Stomach (tissue), 19 donors: ENCODE measurements at places on chromosomes 2 and 18. TPM values are rescaled to one million over a fixed set of nuclear protein-coding genes. Genes with fewer than 3 reads are reported as not detected.
A peak's percentile ranks its signal among the peaks of the same experiment; 100 is the strongest.

DNA sequence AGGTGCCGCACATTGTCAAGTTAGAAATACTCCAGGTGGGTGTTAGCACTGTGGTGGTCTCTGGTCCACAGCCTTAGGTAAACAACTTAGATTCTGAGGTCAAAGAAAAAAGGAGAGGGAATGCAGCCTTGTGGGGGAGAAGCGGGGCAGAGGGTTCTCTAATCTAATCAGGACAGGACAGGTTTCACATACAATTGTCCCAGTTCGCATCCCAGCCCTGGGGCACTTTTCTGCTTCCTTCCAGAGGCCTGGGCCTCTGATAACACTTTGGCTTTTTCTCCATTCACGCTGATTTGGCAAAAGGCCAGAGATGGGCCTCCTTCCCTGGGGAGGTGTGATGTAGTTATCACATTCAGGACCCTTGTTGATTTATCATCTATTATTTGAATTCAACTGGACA lies 32.5 kb downstream of the SLC1A4 start:
- peaks cover 13% of the 10 kb centered on the region for H3K36me3 ChIP-seq
- DNase-seq, result no peak
- no peaks in the 10 kb centered on the region for H3K4me1 ChIP-seq
- H3K27ac ChIP-seq, result no peak overlapping the region

- no peaks in the 10 kb centered on the region for H3K36me3 ChIP-seq
- H3K27me3 ChIP-seq, result no peaks in the 10 kb centered on the region
- H3K4me1 ChIP-seq, result no peaks in the 10 kb centered on the region
- no peak overlapping the region for H3K4me3 ChIP-seq
- peak overlapping the region; percentile 39 for H3K27ac ChIP-seq
- DNase-seq, result peak; percentile 77
These were observed 273.5 kb downstream of the CDH20 start for GRCh38 chr18:61606759-61607158.

DNA sequence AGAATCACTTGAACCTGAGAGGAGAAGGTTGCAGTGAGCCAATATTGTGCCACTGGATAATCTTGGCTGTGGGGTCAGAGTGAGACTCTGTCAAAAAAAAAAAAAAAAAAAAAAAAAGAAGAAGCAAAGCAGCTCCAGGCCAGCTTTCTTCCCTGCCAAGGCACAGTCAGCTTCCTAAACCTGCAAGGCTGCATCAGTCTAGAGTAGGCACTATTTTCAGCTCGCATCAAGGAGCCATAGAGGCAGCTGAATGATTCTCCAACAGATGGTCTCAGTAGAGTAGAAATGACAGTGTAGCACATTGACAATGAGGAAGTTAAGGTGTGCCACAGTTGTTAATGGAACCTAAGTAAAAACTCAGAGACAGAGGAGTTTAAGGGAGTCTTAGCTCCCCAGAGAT lies 35.6 kb downstream of the BMP10 start:
- H3K36me3 ChIP-seq, result no peaks in the 10 kb centered on the region
- peaks cover 39% of the 10 kb centered on the region for H3K4me1 ChIP-seq
- H3K27ac ChIP-seq, result no peak overlapping the region

DNA sequence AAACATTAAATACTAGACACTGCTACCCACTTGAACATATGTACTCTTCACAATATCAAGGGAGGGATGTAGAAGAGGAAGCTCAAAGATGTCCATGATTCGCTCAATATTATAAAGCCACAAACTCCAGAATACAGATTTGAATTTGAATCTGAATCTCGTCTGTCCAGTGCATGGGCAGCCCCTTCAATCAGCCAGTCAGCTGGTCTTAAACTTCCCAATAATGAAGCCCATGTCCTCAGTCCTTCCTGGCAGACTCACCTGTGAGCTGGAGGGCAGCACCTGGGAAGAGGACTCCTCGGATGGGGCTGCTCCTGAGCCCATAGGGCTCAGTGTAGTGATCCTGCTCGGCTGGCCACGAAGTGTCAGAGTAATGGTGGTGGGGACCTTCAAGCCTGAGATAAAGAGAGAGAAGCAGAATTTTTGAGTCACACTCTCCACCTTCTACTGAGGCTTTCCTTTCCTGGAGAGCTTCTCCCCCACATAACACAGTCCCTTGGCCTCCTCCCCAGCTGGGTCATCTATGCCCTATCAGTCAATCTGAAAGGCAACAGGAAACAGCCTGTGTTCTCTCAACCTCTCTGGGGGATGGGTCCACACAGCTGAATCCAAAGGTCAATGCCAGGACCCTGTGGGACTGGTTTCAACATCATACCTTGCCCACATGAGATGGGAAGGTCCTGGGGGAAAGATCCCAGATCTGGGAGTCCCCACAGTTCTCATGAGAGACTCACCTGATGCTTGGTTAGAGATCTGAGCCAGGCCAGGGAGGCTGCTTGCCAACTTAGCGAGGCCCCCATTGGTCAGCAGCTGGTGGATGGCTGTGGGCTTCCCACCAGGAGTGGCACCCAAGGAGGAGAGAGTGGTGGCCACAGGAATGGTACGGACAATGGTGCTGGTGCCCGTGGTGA lies 36.5 kb downstream of the KANSL3 start:
- no peak overlapping the region for H3K4me3 ChIP-seq
- DNase-seq, result peak; percentile 30
- peaks cover 99% of the 10 kb centered on the region for H3K36me3 ChIP-seq
- H3K27ac ChIP-seq, result peak overlapping the region; percentile 1

- H3K27me3 ChIP-seq, result no peaks in the 10 kb centered on the region
- no peak for DNase-seq
These were observed 47.9 kb downstream of the MBP start for GRCh38 chr18:77084688-77085035.

DNA sequence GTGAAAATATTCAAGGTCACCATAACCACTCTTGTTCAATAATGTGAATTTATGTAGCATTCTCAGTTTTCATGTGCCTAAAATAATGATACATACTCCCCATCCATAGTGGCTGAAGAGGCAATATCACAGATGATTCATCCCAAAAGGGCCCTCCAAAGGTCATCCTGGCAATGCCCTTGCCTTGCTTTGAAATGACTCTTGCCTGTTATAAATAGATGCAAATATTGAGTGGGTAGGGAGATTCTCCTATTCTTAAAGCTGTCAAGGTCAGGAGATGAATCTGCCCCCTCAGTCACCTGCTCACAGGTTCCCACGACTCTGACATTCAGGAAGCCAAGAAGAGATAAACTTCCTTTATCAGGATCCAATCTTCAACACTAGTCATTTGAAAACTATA lies 490.5 kb downstream of the TNS1 start:
- H3K27me3 ChIP-seq, result no peaks in the 10 kb centered on the region
- no peak overlapping the region for H3K27ac ChIP-seq
- no peak overlapping the region for H3K4me3 ChIP-seq
- peaks cover 19% of the 10 kb centered on the region for H3K4me1 ChIP-seq

GRCh38 chr2:176493226-176493825 lies 224.1 kb downstream of the MTX2 start:
- H3K27me3 ChIP-seq, result no peaks in the 10 kb centered on the region
- H3K27ac ChIP-seq, result no peak overlapping the region
- H3K4me1 ChIP-seq, result peaks cover 8% of the 10 kb centered on the region
- no peaks in the 10 kb centered on the region for H3K36me3 ChIP-seq
- H3K4me3 ChIP-seq, result no peak overlapping the region
- DNase-seq, result no peak

GRCh38 chr2:191885650-191886049 lies 38.8 kb upstream of the CAVIN2 start:
- H3K4me1 ChIP-seq, result peaks cover 6% of the 10 kb centered on the region
- DNase-seq, result no peak
- H3K4me3 ChIP-seq, result no peak overlapping the region

- H3K4me1 ChIP-seq, result no peaks in the 10 kb centered on the region
- H3K4me3 ChIP-seq, result no peak overlapping the region
- H3K27me3 ChIP-seq, result no peaks in the 10 kb centered on the region
- no peaks in the 10 kb centered on the region for H3K36me3 ChIP-seq
- peak; percentile 78 for DNase-seq
- H3K27ac ChIP-seq, result no peak overlapping the region
These were observed 157.8 kb downstream of the SMAD2 start for GRCh38 chr18:47772374-47773248.

GRCh38 chr2:46963210-46963609 lies 47.6 kb upstream of the MCFD2 start:
- no peak overlapping the region for H3K27ac ChIP-seq
- H3K36me3 ChIP-seq, result peaks cover 37% of the 10 kb centered on the region
- no peak for DNase-seq

- H3K27ac ChIP-seq, result no peak overlapping the region
- H3K36me3 ChIP-seq, result no peaks in the 10 kb centered on the region
- no peak overlapping the region for H3K4me3 ChIP-seq
- no peak for DNase-seq
- H3K4me1 ChIP-seq, result no peaks in the 10 kb centered on the region
These were observed 45.5 kb downstream of the AOX1 start for GRCh38 chr2:200631287-200631686.

DNA sequence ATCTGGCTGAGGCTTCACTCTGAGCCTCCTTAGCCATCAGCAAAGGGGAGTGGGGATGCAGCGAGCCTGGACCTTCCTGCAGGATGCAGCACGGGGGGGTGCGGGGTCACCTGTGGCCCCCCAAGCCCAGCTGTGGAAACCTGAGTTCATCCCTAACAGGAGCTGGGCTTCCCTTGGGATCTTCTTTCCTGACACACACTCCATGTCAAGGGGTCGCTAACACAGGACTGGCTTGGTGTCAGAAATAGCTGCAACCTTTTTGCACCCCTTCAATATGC lies 174.7 kb downstream of the RTP5 start:
- no peaks in the 10 kb centered on the region for H3K4me1 ChIP-seq
- peaks cover 84% of the 10 kb centered on the region for H3K27me3 ChIP-seq
- no peak for DNase-seq
- no peaks in the 10 kb centered on the region for H3K36me3 ChIP-seq
- H3K27ac ChIP-seq, result no peak overlapping the region

GRCh38 chr2:114068438-114068837 lies 178.5 kb downstream of the ACTR3 start:
- no peaks in the 10 kb centered on the region for H3K27me3 ChIP-seq
- no peak overlapping the region for H3K4me3 ChIP-seq
- no peak for DNase-seq
- H3K4me1 ChIP-seq, result no peaks in the 10 kb centered on the region

The C1D gene
- 3.2 TPM for total RNA-seq

The STK25 gene
- 127 TPM for total RNA-seq

The MIB1 gene
- total RNA-seq, result 15.8 TPM

The PLCL1 gene
- 28.7 TPM for total RNA-seq

The AFF3 gene
- total RNA-seq, result 15.2 TPM

The ITGA4 gene
- 48.4 TPM for total RNA-seq

The ARHGEF4 gene
- not detected for total RNA-seq
